ENCODE measurements at places on chromosomes 12 and 14.

GRCh38 chr12:60977966-60978365 is 1282.2 kb upstream of the USP15 start:
- DNase-seq = no peak

GRCh38 chr14:101175731-101176534 is 272.4 kb upstream of the RTL1 start:
- no peak for DNase-seq

GRCh38 chr14:68649476-68650189 is 143.2 kb downstream of the ZFP36L1 start:
- DNase-seq = no peak

DNA sequence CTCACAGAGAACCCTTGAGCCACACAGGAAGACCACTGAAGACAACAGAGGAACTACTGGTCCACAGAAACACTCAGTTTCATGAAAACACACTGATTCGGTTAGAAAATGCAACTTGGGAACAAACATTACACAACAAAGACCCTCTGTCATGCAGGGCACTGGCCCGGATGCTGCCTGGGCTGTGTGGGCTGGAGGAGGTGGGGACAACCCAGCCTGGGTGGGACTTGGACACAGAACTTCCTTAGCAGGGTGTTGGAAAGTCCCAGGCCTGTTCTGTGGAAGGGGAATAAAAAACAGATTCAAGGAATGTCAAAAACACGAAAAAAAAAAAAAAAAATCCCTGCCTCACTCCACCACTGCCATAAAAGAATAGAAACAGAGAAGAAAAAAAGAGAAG is 181.0 kb downstream of the MON2 start:
- no peak for DNase-seq

GRCh38 chr12:53213348-53213747 is 6.3 kb upstream of the ITGB7 start:
- peak; percentile 95 for DNase-seq

- no peak for DNase-seq
Observed at GRCh38 chr12:51868821-51869495, 18.9 kb upstream of the ANKRD33 start.

GRCh38 chr12:120841525-120841924 is 62.6 kb downstream of the SPPL3 start:
- DNase-seq = no peak

- no peak for DNase-seq
Observed at GRCh38 chr12:12185414-12185813, 81.4 kb downstream of the LRP6 start.

GRCh38 chr12:130978785-130979184 is 25.1 kb downstream of the ADGRD1 start:
- no peak for DNase-seq

GRCh38 chr14:34680806-34681479 is 33.5 kb downstream of the CFL2 start:
- no peak for DNase-seq

DNA sequence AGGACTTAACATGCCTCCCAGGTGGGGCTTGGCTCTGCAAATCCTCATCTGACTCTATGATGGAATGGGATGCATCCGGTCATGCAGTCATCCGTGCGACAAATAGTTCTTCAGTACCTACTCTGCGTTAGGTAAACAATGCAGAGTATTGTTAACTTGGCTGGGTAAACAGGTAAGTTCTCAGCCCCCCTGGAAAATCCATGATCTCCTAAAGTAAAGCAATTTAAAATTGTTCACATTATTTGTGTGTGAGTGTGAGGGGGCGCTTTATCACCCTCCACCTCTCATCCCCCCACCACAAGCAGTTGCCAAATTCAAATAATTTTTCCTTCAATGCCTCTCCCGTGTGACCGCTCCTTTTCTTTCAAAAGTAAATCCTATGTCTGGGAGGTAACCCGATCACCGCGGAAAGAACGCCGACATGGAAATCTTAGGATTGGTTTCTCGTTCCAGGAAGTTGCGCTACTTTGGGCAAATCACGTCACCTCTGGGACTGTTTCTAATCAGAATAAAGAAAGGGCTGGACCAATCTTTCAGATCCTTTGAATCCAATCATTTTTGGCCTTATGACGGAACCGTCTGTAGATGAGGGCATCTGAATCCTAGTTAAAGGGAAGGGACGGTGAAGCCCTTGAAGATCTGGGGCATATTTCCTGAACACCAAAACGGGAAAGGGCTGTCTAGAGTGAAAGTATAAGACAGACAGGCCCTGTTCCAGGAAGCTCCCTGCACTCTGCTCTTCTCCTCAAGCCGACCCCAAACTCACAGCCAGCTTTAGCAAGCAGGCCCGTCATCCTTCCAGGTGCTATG is 44.0 kb upstream of the SINHCAF start:
- DNase-seq = no peak

- no peak for DNase-seq
Observed at GRCh38 chr14:99122521-99123125, 149.4 kb downstream of the BCL11B start.

- DNase-seq = no peak
Observed at GRCh38 chr14:37641117-37641516, 45.7 kb downstream of the TTC6 start.

DNA sequence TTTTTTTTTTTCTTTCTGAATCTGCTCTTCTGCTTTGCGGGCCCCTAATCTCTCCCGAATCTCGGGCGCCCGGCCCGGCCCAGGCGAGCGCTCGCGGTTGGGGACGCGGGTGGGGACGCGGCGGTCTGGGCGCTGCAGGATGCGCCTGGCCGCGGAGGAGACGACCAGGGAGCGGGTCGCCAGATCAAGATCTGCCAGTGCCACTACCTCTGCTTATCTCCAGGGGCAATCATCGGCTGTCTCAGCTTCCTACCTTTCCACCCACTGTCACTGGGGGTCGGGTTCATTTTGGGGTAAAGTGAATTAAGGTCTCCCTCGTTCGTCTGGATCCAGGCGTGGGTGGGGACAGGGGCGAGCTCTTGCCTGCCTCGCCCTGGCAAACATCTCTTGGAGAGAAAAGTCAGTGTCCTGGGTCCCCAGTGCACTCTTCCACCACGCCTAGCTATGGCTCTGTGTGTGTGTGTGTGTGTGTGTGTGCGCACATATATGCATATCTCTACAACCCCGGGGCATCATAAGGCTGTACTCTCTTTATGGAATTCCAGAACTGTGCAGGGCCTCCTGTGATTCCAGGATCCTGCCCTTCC is 422.3 kb downstream of the VRK1 start:
- DNase-seq = no peak

DNA sequence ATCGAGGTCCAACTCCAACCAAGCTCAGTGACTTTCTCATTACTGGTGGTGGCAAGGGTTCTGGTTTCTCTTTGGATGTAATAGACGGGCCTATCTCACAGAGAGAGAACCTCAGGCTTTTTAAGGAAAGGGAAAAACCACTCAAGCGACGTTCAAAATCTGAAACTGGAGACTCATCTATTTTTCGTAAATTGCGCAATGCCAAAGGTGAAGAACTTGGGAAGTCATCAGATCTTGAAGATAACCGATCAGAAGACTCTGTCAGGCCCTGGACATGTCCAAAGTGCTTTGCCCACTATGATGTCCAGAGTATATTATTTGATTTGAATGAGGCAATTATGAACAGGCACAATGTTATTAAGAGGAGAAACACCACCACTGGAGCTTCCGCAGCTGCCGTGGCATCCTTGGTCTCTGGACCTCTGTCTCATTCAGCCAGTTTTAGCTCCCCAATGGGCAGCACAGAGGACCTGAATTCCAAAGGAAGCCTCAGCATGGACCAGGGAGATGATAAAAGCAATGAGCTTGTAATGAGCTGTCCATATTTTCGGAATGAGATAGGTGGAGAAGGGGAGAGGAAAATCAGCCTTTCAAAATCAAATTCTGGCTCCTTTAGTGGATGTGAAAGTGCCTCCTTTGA is 343.5 kb upstream of the RGS6 start:
- DNase-seq = no peak

- DNase-seq = no peak
Observed at GRCh38 chr12:112908548-112908947, 1.8 kb downstream of the OAS1 start.

- DNase-seq = no peak
Observed at GRCh38 chr12:9258676-9259075, 50.5 kb upstream of the PZP start.

- DNase-seq = peak; percentile 72
Observed at GRCh38 chr12:26113853-26114719, 10.8 kb downstream of the BHLHE41 start.

- no peak for DNase-seq
Observed at GRCh38 chr14:89418452-89418851, 1.4 kb upstream of the FOXN3 start.

DNA sequence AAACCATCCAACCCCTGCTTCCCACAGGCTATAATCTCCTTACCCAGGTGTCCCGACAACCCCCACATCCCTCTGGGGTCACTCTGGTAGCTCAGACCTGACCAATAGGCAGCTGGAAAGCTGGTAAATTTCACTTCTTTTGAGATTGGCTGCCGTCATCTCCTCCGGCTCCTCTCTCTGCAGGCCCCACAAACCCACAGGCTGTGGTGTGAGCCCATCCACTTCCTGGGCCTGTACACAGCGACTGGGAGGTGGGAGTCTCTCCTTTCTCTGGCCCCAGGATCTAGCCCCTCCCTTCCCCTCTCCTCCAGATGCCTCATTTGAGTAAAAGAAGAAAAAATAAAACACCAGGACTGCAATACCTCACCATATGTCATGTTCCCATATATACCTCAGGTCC is 709 bp downstream of the INHBC start:
- DNase-seq = no peak

DNA sequence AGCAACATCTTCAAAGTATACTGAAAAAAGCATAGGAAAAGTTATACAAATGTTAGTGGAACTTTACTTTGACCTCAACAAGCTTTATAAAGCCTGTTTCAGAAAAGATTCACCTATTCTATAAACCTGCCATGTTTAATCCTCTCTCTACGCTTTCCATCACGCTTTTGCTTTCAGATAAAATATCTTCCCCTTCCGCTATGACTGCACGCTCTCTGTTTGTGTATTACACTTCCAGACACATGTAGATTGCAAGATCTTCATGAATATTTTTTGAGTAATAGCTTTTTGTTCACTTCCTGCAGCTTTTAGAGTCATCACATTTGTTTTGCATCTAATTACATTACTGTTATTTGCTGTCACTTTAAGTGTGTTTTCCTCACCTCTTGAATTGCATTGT is 271.4 kb downstream of the RASSF9 start:
- DNase-seq = no peak

DNA sequence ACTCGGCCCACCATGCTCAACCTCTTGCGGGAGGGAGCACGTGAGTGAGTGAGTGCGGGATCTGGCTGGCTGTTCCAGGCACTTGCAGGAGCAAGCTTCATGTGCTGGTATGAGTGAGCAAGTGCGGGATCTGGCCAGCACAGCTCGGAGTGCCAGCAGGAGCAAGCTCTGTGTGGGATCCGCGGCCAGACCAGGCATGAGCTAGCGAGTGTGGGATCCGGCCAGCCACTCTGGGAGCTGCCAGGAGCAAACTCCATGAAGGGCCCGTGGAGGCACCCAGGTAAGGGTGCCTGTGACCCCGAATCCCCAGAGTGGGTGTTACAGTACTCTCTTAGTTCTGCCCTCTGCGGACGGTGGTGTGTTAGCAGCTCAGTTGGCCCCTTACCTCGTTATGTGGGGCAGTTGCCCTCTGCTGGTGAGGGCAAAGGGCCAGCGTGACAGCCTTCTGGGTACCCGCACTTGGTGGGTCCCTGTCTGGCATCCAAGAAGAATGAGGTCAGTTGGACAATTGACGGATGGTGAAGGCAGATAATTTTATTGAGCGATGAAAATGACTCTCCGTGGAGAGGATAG is 38.3 kb downstream of the RAD51B start:
- no peak for DNase-seq

DNA sequence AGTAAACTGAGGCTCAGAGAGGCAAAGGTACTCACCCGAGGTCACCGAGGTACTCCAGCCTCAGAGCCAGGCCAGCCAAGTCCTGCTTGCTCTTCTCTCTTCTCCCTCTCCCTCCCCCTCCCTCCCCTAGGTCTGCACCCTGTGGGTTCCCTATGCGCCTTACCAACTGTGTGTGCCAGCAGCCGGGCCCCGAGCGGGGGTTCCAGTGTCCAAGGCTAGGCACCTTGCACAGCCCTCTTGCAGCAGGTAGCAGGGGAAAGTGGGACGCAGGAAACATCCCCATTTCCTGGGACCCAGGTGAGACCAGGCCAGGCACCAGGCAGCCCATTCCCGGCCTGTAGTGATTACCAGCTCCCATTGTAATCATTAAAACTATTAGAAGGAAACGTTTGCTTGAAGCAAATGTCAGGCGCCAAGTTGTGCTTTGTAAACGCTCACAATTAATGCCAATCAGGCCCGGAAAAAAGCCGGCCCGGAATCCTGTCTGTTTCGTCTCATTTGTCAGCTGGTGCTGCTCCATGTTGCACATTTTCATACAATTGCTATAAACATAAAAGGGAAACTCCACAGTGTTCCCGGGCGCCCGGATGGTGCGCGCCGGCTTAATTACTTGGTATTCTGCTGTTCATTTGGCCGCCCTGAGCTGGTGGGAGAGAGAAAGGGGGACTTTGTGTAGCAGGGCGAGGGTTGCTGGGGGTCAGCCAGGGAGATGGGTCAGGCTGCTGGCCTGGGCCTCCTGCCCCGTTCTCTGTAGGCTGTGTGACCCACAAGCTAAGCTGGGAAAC is 11.9 kb downstream of the FAM222A start:
- DNase-seq = no peak

- no peak for DNase-seq
Observed at GRCh38 chr12:28017126-28017872, 44.8 kb upstream of the PTHLH start.

- DNase-seq = no peak
Observed at GRCh38 chr14:99945732-99946651, 119.2 kb upstream of the EVL start.

DNA sequence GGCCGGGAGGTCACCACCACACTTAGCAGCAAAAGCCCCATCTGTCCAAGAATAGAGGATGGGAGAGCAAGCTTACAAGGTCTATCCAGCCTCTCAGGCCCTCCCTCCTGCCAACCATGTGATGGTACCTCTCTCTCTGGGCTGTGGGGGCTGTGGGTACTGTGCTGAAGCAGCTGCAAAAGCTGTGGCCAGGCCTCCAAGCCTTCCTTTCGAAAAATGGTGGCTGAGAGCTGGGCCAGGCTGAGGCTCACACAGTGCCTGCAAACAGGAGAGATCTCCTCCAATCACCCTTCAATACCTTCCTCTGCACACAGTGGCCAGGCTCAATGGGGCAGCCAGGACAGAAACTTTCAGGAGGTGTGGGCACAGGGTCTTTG is 1.1 kb downstream of the IPO4 start:
- DNase-seq = no peak

- DNase-seq = no peak
Observed at GRCh38 chr14:79443602-79444001, 767.7 kb downstream of the DIO2 start.

DNA sequence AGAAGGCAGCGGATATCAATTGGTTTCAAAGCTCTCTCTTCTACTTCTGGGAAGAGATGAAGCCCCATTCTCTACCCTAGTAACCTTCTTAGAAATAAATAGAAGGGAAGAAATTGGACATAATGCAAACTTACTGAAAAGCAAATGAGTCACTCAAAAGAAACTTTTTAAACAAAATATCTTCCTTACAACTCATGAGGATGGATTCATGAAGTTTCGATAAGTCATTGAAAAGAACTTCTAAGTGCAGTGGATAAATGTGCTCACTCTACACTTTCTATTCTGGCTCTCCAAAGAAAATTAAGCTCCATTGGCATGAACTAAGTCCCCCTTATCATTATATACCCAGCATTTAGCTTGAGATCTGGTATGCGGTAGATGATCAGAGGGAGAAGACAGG is 899.5 kb downstream of the RPS29 start:
- DNase-seq = no peak

GRCh38 chr14:29144621-29145020 is 378.0 kb downstream of the FOXG1 start:
- DNase-seq = no peak
